ENCODE measurements at places on chromosomes 7 and 10.

DNA sequence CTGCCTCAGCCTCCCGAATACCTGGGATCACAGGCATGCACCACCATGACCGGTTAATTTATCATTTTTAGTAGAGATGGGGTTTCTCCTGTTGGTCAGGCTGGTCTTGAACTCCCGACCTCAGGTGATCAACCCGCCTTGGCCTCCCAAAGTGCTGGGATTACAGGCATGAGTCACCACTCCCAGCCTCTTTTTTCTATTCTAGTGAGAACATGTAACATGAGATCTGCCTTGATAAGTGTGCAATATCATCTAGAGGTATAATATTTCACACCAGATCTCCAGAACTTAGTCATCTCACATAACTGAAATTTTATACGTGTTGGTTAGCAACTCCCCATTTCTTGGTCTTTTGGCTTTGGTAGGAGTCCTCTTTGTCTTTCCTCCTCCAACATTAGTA, 656.9 kb downstream of the CNTNAP2 start:
- no peak for DNase-seq

DNA sequence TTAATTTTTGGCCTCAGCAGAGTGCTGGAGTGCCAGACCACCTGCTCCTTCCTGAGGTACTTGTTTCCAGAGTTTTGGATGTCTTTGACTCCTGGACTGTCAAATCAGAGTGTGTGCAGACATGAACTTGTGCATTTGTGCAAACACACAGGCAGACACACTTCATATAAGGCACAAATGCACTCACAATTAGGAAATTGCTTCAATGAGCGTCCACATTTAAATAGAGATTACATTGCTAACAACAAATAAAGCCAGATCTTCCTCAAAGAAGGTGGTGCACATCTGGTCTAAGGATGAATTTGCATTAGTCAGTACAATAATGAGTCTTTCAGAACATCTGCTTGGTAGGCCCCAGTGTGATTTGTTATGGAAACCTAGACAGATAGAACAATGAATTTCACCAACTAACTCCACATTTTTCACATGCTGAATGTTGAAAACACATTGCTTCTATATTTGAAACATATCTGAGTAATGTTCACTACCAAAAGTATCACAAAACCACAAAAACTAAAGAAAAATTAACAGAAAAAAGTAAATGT, 266.7 kb upstream of the INHBA start:
- no peak for DNase-seq

DNA sequence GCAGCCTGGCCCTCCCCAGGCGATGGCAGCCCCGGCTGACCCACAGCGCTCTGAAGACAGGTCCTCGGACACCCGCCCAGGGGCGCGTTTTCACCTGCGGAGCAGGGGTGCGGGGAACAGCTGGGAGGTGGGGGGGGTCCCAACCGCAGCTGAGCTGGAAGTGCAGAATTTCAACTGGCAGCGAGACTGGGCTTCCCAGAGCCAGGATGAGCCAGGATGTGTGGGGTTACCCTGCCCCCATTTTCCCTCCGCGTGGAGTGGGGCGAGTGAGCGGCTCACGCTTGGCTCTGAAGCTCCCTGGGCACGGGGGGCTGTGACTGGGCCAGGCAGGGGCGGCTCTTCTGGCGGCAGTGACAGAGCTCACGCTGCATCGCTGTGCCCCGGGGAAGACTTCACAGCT, 70.2 kb downstream of the DNAJB6 start:
- DNase-seq = no peak

DNA sequence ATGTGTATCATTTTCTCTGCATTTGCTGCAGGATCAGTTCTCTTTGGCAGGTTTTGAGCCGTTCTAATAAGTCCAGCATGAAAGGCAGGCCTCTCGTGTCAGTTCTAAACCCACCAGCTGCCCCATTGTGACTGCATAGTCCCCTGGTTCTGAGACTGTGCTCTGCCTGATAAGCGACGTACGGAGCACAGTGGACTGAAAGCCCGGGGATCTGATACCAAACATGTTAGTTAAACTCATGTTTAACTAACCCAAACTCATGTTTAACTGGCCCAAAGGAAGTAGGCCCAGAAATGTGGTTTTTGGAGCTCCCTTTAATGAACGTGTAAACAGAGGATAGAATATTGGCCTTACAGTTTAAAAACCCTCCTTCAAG, 98.0 kb upstream of the PDCD4 start:
- DNase-seq = no peak

- no peak for DNase-seq
Measured at GRCh38 chr10:26215396-26215934, 1.1 kb upstream of the GAD2 start.

- DNase-seq = no peak
Measured at GRCh38 chr7:42180806-42181205, 56.2 kb downstream of the GLI3 start.

GRCh38 chr7:84982199-84982598, 204.7 kb downstream of the SEMA3D start:
- DNase-seq = no peak

- DNase-seq = no peak
Measured at GRCh38 chr10:119713744-119714483, 11.9 kb upstream of the INPP5F start.

GRCh38 chr10:103510046-103510685, 16.7 kb downstream of the NEURL1 start:
- DNase-seq = no peak

GRCh38 chr7:21367537-21367936, 60.3 kb upstream of the SP4 start:
- DNase-seq = no peak

GRCh38 chr10:63703740-63704345, 182.6 kb downstream of the REEP3 start:
- no peak for DNase-seq

DNA sequence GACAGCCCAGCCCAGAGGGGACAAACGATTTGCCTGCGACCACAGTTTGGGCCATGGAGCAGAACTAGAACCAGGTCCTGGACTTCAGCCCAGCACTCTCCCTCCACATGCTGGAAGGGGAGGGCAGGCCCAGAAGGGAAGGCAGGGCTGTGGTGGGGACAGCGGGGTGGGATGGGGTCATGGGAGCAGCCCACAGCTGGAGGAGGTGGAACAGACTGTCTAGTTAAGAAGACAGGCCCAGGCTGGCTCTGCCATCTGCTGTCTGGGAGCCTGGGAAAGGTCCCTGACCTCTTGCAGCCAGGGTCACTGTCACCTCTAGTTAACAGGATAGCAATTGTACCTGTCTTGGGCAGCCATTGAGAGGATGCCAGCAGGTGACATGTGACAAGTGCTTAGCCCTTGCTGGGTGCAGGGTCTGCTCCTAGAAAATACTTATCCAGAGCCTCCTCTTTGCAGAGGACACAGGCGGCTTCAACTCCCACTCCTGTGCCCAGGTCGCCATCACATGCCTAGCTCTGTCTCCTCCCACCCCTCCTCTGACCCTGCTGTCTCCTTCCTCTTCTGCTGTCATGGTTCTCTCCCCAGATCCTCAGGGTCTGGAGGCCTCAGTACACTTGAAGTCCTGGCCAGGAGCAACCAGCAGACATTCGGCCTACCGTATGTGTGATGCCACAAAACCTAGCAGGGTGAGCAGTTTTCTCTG, 37.0 kb upstream of the CHST15 start:
- DNase-seq = no peak

DNA sequence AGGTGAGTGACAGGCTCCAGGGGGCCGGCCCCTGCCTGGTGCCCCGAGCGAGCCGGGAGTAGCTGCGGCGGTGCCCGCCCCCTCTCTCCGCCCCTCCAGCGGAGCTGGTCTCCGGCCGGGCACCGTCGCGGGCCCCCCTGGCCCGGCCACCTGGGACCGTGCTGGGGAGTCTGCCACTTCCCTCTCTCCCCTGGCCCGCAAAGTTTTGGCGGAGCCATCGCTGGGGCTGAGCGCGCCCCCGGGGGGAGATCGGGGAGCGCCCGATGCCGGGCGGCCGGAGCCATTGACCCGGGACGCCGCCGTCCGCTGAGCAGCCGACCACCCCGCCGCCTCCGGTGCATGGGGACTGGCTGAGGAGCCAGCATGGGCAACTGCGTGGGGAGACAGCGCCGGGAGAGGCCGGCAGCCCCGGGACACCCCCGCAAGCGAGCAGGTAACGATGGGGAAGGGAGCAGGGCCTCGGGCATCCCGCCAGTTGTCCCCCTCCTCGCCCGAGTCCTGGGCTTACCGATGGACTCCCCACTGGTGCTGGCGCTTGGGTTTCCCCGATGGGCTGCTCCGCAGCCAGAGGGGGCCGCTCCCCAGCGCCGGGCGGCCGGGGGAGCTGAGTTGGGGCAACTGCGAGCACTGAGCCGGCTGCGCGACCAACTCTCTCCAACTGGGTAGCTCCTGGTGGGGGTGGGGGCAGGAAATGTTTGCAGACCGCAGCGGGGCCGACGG, at the start of gene UBTD1:
UBTD1 (plus strand) TSS at position 84 of the 720 bp plus-strand sequence; CDS start at position 364, 280 bp downstream.
- DNase-seq = peak; percentile 31

GRCh38 chr7:35723011-35723410, 28.1 kb upstream of the HERPUD2 start:
- DNase-seq = no peak

GRCh38 chr7:100693312-100694097, 545 bp downstream of the GIGYF1 start:
- DNase-seq = no peak

Measured in activated CD4-positive, alpha-beta T cell treated with anti-CD3 and anti-CD28 coated beads, Interleukin-2, amount 50 U/mL, for 48 hours (primary cell).